Nephron progenitor cell (in vitro differentiated cells): ENCODE measurements at places on chromosomes 16 and 17.

- no peak for DNase-seq
Measured at GRCh38 chr17:40443988-40444899, 994 bp downstream of the IGFBP4 start.

DNA sequence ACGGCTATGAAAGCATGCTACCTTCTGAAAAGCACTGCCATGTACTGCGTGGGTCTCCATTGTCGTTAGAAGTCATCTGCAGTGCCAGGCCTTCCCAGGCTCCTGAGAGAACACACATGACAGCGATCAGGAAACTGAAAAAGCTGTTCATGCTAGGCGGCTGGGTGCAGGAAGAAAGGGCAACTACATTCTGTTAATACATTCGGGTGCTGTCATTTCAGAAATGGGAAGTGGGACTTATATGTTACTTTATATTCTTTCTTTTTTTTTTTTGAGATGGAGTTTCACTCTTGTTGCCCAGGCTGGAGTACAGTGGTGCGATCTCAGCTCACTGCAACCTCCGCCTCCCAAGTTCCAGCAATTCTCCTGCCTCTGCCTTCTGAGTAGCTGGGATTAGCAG is 19.9 kb downstream of the CFAP20 start:
- DNase-seq = no peak

GRCh38 chr17:51354936-51355335 is 94.6 kb downstream of the UTP18 start:
- DNase-seq = no peak

DNA sequence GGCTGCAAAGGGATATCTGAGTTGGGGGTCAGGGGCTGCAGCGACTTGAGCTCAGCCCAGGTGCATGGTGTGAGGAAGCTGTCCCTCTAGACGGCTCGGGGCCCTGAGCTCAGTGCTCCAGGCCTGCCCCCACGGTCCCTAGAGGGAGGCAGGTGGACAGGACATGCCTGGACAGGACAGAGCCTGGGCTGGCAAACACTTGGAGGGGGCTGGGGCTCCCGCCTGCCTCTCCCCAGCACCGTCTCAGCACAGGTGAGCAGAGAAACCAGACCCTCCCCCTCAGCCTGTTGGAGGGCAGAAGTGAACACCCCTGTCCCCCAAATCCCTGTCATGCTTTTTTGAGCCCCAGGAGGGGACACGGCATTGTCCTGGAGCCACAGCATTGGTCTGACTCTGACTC is 11.4 kb upstream of the SLC38A10 start:
- no peak for DNase-seq

- DNase-seq = no peak
Measured at GRCh38 chr17:1711804-1712203, 1.6 kb upstream of the TLCD2 start.

- DNase-seq = peak; percentile 82
Measured at GRCh38 chr17:35731239-35731916, at the start of gene RASL10B. Gene RASL10B (plus strand): TSS chr17:35731639. CDS start chr17:35735185, 3,546 bp downstream.

DNA sequence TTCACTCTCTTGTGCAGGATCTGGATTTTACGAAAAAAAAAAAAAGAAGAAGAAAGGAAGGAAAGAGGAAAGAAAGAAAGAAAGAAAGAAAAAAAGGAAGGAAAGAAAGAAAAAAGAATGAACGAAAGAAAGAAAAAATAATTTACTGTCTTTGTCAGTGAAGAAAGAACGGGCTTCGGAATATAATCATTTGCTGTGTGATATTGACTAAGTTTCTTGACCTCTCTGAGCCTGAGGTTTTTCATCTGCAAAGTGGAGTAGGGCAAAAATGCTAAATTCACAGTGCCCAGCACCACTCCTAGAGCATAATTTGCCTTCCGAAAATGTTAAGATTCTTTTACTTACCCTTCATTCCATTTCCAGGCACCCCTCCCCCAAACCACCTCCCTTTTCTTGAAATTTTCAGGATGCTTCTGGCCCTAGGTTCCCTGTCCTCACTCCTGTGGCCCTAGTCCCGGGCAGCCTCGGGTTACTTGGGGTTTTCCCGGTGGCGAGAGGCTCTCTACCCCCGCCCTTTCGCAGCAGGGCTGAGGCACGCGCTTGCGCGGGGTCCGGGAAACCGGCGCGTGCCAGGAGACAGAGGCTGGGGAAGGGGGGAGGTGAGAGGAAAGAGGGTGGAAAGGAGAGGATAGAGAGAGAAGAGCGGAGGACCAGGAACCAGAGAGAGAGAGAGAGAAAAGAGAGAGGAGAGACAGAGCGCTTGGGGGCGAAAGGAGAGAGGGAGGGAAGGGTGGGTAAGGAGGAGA is at the start of gene CNTNAP1:
CNTNAP1 (plus strand) TSS at position 556 of the 746 bp plus-strand sequence. CDS start 299 bp downstream, outside the sequence.
- peak; percentile 71 for DNase-seq

GRCh38 chr16:82758904-82759303 is 132.1 kb downstream of the CDH13 start:
- no peak for DNase-seq

DNA sequence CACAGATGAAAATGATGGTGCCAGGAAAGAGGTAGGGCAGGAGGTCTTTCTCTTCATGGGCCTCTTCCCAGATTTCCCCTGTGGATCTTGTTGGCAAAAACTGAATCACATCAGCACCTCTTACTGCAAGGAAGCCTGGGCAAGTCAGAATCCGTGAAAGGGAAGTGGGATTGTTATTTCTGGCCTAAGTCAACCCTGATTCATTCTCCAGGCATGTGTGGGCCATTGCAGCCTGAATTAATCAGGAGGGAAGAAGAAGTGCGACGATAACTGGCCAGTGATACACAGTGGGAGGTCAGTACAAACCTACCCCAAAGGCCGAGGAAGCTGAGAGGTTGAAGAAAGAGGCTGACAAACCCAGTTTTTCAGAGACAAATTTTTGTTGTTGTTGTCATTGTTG is 17.9 kb upstream of the NSMCE1 start:
- no peak for DNase-seq

DNA sequence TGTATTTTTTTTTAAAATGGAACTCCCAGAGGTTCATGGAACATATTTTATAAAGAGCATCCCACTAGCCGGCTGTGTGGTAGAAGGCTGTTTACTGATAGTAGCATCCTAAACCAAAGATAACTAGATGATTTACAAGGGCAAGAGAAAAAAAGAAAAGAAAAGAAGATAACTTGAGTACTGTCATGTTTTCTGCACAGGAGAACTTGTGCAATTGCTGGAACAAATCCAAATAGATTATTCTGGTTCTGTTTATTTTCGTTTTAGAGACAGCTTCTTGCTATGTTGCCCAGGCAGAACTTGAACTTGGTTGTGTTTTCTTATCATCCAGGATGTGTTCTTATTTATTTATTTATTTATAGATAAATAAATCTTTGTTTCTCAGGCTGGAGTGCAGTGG is 20.9 kb upstream of the PPM1D start:
- no peak for DNase-seq

DNA sequence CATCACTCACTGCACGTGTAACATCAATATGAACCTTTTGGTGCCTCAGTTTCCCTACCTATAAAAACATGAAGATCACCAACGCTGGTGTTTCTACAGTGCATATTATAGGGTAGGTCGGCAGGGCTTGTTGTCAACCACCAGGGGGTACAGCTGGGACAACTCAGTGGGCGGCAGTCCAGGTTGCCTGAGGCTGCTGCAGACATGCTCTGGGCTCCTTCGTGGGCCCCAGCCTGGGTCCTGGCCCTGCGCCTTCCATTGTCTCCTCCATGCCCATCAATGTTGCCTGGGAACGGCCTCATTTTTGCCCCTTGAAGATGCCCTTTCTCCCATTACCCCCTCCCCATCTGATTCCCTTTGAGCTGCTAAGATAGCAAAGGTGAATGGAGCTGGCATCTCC is 89.8 kb downstream of the GSG1L start:
- DNase-seq = peak; percentile 12

- DNase-seq = peak; percentile 84
Measured at GRCh38 chr16:49350265-49351095, 23.1 kb upstream of the C16orf78 start.

DNA sequence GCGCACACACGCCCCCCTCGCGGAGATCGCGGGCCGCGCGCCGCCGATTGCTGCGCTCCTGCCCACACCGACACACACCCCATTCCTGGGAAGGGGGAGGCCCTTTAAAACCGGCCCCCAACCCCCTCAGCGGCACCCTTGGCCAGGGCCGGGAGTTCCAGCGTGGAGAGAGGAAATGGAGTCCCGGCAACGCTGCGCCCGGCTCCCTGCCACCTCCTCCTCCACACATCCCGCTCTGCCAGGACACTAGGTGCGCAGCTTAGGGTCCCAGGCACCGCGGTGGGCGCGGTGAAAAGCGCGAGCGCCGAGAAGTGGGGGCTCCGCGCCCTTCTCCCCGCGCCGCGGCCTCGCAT is 397 bp downstream of the CDC42EP4 start:
- DNase-seq = no peak

DNA sequence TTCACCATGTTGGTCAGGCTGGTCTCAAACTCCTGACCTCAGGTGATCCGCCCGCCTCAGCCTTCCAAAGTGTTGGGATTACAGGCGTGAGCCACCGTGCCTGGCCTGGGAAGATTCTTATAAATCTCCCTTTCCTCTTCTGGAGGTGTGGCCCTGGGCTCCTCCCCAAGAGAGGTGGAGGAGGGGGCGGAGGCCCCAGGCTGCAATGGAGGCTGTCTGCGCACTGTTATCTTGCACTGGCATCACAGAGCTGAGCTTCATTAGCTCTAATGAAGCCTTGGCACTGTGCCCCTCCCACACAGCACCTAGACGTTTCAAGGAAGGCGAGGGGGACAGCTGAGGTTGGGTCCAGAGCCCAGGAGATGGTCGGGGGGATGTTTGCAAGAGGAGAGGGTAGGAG is 7.5 kb downstream of the ARHGAP23 start:
- no peak for DNase-seq

- no peak for DNase-seq
Measured at GRCh38 chr16:78244131-78244895, 144.9 kb downstream of the WWOX start.

DNA sequence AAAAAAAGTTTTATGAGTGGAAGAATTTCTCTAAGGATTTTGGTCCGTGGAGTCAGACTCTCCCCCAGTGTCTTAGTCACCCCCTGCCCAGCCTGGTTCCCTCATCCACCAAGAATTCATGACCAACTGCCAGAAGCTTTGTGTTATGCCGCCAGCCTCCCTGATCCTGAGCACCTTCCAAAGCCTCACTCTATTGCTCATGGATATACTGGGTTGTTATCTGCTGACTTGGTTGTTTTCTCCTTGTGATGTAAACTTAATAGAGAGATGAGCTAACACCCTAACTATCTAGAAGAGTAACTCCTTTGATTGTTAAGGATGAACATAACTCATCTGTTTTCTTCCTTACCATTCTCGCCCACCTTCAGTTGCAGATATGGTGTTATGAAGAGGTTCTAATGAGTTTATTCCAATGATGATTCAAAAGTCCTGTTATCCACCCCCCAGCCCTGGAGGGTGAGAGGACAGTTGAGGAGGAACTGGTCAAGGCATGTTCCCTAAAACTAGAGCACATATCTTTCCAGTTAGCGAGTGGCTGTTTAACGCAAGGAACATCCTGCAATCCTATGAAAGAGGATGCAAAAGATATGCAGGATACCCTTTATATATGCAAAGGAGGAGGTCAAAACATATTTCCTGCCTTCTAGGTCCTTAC is 1.5 kb upstream of the PSMD3 start:
- no peak for DNase-seq

DNA sequence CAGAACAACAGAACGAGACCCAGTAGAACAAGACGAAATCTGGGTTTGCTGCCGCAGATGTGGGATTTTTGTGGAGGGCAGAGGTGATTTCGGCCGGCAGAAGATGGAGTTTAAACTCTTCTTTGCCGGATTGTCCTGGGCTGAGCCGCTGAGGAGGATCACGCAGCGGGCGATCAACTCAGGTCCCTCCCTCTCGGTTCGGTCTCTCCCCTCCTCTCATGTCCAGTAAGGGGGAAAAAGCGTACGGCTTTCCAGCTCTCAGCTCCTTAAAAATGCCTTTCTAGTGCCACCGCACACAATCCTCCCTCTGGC is 2.5 kb downstream of the PHF12 start:
- no peak for DNase-seq

- DNase-seq = peak; percentile 46
Measured at GRCh38 chr16:89322321-89323119, 105.0 kb downstream of the ZNF778 start.

DNA sequence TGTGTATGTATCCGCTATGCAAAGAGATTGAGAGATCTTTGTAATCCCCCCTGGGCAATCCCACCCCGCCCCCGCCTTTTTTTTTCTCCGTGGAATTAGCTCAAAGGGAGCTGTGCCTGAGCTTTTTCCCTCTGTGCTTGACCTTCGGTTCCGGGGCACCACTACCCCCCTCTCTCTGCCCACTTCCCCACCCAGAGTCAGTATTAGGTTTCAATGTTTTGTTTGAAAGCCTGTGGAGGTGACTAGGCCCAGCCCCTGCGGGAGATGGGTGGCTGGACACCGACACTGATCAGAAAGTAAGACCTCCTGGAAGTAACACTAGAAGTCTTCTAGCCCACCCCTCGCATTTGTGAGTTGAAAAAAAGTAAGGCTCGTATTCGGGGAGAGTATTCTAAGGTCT is 7.0 kb downstream of the CBLN1 start:
- DNase-seq = peak; percentile 49

- DNase-seq = no peak
Measured at GRCh38 chr17:65332375-65332774, 195.2 kb downstream of the RGS9 start.

- DNase-seq = peak; percentile 95
Measured at GRCh38 chr17:32349854-32350665, at the start of gene ZNF207. Gene ZNF207 (plus strand): TSS chr17:32350157. CDS start chr17:32350286, 129 bp downstream.

DNA sequence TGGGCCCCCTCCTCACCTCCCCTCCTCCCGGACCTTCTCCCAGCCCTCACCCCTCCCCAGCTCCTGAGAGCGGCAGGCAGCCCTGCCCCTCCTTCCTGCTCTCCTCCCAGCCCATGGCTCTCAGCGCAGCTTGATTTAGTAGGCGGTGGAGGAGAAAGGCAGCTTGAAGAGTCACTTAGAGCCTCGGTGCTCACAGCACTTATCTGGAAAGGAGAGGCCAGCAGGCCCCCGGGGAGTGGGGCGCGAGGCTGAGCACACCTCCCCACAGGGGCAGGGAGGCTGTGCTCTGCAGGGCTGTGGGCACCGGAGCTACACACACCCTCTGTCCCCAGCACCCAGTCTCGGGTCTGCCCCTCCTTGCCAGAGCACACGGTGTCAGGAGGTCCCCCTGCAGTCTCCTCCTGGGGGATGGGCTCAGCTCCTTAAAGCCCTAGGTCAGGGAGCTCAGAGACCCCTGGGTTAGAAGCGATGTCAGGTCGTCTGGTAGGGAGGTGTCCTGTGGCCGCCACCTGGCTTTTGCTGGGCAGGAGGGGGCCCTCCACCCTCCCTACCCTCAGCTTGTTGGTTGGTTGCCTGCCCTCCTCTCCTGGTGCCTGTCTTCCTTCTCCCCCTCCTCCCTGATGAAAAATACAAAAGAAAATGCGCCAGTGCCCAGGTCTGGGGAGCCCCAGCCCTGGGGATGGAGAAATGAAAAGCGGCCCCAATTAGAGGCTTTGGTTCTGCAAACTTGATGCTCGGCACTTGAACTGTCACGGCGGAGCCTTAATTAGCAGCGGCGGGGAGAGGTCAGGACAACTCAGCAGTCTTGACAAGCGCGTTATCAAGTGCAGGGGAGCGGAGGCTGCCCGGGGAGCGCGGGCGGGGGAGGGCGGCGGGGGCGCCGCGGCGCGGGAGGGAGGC is 151.1 kb upstream of the GSE1 start:
- peak; percentile 75 for DNase-seq
